ENCODE measurements at places on chromosomes 6 and 20.

DNA sequence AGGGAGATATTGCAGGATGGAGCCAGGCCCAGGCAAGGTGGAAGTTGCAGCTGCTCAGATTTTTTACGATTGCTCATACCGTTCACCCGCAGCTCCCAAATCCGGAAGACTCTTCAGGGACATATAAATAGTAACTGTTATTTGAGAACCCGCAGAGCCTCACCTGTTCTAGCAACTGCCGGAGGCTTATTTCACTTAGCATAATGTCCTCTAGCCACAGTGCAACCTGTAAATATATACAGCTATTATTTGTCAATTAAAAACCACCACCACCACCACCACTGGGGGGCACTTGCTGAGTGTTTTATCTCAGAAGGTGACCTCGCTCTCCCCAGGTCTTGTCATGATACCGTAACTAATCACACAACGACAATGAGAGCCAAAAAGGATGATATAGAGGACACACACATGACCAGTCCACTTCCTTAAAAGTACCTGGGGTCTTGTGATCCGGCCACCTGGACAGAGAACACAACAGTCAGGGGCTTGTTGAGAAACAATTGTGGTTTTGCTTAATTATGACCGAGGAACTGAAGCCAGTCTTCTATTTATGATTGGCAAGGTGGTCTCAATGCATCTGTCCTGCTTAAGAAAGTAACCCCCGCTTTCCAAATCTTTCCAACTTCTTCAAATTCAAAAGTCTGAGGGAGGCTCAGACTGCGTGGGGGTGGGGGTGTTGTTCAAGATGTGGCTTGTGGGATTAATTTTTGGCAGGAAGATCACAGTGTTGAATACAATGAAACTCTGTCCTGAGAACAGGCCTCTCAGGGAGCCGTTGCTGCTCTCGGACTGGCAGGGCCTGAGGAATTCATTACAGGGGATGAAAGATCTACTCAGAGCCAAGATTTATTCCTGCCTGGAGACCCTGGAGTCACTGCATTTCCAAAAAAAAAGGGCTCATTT lies 107.7 kb upstream of the PRND start:
- DNase-seq = no peak

GRCh38 chr6:61711849-61712248 lies 574.2 kb downstream of the KHDRBS2 start:
- DNase-seq = no peak

GRCh38 chr6:2841264-2842138 lies at the start of gene SERPINB1:
SERPINB1 (minus strand) TSS chr6:2841863; CDS start chr6:2840586, 1,277 bp downstream.
- peak; percentile 93 for DNase-seq

GRCh38 chr6:116385459-116385802 lies 14.7 kb downstream of the DSE start:
- DNase-seq = no peak

DNA sequence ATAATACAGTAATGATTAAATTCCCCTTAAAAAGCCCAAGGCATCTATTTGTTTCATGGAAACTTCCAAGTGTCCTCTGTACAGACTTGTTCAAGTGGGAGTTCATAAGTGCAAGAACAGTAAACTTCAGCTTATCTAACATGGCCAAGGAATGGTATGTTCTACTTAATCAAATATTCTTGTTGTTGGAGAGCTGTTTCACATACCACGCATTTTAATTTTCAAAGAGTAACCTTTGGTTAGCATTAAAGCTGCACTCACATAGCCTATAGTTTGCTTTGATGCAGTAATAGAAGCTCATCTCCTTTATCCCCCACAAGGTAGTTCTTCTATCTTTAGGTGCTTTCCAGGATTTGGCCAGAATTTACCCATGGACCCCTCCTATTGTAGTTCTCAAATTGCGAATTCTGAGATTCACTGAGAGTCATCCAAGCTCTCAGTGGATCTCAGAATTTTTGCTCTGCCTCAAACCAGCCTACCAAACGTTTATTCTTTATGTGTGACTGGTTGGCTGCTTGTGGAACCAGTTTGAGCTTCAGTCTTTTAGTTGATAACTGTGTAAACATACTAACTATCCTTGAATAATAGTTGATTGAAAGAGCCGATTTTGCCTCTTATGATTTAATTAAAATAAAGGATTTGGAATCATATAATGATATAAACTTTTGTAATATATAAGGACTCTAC lies 668.0 kb upstream of the FLRT3 start:
- no peak for DNase-seq

DNA sequence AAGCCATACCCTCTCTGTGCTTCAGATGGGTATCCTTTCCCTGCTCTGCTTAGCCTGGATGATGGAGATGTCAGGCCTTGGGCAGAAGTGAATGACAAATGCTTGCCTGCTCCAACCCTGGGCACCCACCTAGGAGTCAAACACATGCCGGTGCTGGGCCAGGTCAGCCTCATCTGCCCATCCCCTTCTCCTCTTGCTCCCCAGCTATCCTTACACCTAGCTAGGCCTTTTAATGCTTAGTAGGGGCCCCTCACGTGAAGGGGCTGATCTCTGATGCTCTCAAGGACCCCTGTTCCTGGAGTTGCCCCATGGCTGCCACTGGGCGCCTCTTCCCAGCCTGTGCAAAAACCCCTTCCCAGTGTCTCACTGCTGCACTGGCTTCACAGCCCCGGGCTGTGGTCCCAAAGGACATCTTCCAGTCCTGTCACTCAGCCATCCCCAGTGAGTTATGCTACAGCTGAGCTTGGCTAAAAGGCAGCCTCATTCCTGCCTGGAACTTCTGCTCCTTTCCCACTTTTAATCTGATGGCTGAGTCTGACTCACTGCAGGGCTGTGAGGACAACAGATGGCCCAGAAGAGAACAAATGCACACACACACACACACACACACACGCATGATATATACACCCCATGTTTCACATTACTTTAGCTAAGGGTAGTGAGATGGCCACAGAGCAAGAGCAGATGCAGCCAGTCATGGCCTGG lies 12.8 kb upstream of the SDCBP2 start:
- DNase-seq = no peak

- DNase-seq = no peak
Observed at GRCh38 chr6:133062077-133062476, 179.1 kb upstream of the EYA4 start.

GRCh38 chr6:79544299-79544927 lies 7.2 kb upstream of the LCA5 start:
- DNase-seq = no peak

GRCh38 chr6:163352011-163352685 lies 62.4 kb upstream of the QKI start:
- DNase-seq = no peak

- DNase-seq = no peak
Observed at GRCh38 chr6:42086046-42087035, 36.0 kb downstream of the TAF8 start.

DNA sequence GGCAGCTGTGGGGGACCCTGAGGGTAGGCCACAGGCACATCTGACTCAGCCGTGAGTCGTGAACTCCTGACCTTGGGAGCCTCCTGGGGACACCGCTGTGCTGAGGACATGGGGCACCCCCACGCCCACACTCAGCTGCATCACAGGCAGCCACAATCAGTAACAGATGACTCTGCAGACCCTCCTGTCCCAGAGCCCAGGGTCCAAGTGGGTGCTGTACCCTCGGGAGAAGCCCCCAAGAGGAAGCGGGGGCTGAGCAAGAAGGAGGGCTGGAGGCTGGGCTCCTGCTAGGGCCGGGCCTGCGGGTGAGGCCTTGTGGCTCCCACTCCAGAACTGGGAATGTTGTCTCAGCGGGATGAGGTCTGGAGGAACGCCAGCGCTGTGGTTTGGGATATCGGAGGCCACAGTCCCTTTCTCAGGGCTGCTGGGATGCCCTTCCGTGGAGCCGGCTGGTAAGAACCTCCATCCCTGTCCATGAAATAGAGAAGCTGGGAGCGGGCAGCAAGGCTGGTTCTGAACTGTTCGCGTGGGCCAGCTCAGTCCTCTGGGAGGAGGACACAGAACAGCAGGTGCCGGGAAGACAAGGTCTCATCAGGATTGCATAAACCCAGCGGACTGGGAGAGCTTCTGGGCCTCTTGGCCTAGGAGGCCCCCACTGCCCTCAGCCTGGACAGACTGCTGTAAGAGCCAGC lies 3.1 kb upstream of the LAMA5 start:
- DNase-seq = no peak

GRCh38 chr20:38872036-38872435 lies 54.2 kb upstream of the FAM83D start:
- DNase-seq = no peak

Measured in sigmoid colon (tissue), 7 donors.